ENCODE measurements at places on chromosomes 16 and 17.

- DNase-seq: no peak
Measured at GRCh38 chr16:77250400-77250799, 51.2 kb downstream of the SYCE1L start.

GRCh38 chr17:42329025-42329976 lies 41.0 kb downstream of the STAT5A start:
- peak; percentile 83 for DNase-seq

- DNase-seq: peak; percentile 63
Measured at GRCh38 chr16:27367461-27368357, 34.3 kb upstream of the IL21R start.

DNA sequence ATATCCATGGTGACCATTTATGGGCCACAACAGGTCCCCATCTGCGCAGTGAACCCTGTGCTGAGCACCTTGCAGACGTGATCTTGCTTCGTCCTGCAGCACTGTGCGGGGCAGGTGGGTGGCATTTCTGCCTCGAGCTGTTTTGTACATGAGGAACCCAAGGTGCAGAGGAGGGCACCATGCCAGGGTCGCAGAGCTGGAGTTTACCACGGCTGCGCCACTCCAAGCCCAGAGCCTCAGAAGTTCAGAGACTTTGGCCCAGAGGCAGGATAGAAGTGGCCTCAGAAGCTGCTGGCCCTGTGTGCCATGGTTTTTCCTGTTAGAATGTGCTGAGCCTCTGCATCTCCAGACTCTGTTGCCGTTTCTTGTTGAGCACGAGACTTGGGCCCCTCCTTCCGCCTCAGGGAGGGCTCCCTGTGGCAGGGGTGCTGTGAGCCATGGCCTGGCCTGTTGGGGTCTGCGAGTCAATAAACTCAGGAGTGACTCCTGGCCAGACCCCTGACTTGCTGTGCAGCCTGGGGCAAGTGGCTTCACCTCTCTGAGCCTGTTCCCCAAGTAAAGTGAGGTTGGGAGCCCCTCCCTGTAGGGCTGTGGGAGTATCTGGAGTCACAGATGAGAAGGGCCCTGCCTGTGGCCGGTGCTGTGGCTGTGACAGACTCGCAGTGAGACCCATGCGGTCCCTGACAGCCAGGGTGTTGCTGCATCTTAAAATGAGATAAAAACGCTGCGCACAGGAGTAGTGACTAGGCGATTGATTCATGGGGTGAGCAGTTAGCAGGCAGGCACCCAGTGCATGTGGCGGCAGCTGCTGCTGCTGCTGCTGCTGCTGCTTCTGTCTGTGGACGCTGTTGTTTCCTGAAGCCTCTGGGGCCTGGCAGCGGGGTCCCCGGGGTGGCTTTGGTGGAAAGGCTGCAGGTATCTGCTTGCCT lies 11.8 kb downstream of the MAP2K3 start:
- DNase-seq: peak; percentile 40

DNA sequence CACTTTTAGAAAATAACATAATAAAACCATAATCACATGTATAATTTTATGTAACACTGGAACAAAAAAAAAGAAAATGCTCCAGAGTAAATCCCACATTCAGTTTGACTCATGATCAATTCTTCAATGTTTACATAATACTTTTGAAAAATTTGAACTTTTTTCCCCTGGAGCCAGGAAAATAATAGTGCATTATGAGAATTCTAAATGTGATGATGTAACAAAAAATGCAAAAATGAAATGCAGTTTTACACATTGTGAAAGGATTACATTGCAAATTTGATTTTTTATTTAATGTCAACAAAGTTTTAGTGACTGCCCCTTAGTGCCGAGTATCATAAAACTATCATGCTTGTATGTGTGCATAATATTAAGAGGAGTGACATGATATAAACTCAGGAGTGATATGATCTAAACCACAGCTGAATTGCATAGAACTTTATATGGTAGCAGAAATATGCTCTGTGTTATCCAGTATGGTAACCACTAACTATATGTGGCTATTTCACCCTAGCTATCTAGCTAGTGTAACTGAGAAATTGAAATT lies 238.2 kb downstream of the CDH8 start:
- no peak for DNase-seq
